ENCODE measurements at places on chromosomes 3 and 15. TPM values are rescaled to one million over a fixed set of nuclear protein-coding genes. Genes with fewer than 3 reads are reported as not detected.
A peak's percentile ranks its signal among the peaks of the same experiment; 100 is the strongest.

- peak; percentile 37 for DNase-seq
These were observed 30.9 kb upstream of the ATP1B3 start for GRCh38 chr3:141845407-141846049.

Gene RPUSD2
- 14.8 TPM for total RNA-seq

DNA sequence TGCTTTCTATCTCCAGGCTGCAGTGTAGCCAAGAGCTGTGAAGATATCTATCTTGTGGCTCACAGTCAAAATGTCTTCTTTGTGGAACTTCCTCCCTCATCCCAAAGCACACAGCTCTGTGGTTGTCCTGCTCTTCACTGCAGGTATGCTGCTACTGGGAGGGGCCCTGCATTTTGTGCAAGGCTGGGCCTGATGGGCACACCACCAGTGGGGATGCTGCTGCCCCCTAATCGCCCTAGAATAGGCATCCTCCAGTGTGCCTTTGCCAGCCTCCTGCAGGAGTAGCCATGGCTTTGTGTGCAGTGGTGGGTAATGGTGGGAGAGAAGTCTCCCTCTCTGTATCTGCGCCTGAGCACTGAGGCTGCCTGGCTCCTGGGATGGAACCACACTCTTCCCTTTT, 297.3 kb downstream of the DOCK3 start:
- DNase-seq = no peak

Gene GOLGA6B
- total RNA-seq = not detected

Measured in dermis blood vessel endothelial cell (primary cell).